ENCODE measurements at places on chromosomes 7 and 10.

DNA sequence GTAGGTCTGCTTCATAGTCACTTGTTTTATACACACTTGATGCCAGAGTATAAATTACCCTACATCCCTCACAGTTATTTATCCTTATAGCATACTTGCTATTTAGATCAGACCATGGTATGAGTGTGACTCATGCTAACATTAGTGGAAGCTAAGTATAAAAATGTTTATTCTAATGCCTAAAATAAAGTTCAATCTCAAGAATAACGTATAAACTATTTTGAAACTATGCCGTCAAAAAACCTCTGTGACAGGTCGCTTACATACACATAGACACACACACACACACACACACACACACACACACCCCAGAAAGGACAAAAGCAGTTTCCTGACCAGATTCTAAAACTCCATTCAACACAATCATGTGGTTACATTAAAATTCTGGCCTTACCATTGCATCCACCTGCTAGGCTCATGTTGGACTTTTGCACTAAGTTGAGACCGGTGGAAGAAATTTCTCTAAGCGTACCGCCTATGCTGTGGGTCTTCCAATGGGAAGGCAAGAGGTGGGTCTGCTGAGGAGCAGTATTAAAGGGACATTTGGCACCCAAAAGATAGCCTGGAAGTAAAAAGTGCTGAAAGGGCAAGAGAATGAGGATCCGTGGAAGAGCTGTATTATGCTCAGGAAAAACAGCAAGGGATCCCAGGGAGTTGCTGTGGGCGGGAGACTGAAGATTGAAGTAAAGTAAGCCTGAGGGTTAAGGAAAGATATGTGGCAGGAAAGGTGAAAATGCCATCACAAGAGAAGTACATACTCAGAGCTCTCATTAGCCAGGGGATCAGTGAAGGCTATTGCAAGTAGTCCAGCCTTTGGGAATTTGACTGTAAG, 5.0 kb downstream of the FOXP2 start:
- no peaks in the 10 kb centered on the region for H3K36me3 ChIP-seq
- DNase-seq, result no peak
- H3K27me3 ChIP-seq, result no peaks in the 10 kb centered on the region
- no peak overlapping the region for H3K4me3 ChIP-seq

DNA sequence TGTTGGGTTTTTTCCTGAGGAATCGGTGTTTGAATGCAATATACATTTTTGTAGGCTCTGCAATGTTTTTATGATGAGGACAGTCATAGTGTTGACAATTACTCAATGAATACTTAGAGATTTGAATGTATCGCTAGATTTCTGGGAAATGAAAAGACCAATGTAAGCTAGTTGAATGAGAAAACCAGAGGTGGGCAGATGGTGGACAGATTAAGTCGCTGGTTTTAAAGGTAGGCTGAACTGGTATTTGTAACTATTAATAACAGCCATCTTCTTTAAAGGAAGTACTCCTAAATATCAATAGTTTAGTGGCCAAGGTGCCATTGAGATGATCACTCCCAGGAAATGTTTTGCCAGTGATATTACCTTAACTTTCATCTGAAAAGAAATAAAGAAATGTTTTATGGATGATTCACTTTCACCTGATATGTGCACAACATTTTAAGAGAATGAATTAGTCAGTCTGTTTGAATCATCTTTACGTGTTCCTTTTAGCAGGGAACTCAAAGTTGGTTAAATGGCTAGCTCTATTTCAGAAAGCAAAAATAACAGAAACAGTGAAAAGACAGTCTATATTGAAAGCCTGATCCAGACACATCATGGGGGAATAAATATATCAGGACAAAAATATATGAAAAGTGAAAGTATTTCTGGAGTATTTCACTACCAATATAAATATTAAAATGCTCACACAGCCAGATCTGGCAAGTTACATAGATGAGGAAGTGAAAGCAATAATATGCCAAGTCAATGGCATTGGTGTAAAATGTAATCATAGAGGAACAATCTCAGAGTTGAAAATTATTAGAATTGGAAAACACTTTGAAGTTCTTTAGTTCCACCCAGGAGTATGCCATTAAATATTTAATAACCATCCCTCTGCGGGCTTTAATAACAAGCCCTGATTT, 20.7 kb downstream of the MET start:
- peaks cover 78% of the 10 kb centered on the region for H3K4me1 ChIP-seq
- H3K4me3 ChIP-seq, result peak overlapping the region; percentile 58
- H3K27ac ChIP-seq, result peak overlapping the region; percentile 84
- H3K27me3 ChIP-seq, result peaks cover 2% of the 10 kb centered on the region

- H3K27ac ChIP-seq, result no peak overlapping the region
- peaks cover 15% of the 10 kb centered on the region for H3K4me1 ChIP-seq
- H3K36me3 ChIP-seq, result no peaks in the 10 kb centered on the region
- no peak for DNase-seq
- no peaks in the 10 kb centered on the region for H3K27me3 ChIP-seq
These were observed 9.8 kb downstream of the USP6NL start for GRCh38 chr10:11601670-11602069.

- no peaks in the 10 kb centered on the region for H3K36me3 ChIP-seq
- no peak for DNase-seq
- H3K4me1 ChIP-seq, result peaks cover 19% of the 10 kb centered on the region
- no peak overlapping the region for H3K27ac ChIP-seq
These were observed 79.0 kb upstream of the PLXNA4 start for GRCh38 chr7:132655131-132655727.

DNA sequence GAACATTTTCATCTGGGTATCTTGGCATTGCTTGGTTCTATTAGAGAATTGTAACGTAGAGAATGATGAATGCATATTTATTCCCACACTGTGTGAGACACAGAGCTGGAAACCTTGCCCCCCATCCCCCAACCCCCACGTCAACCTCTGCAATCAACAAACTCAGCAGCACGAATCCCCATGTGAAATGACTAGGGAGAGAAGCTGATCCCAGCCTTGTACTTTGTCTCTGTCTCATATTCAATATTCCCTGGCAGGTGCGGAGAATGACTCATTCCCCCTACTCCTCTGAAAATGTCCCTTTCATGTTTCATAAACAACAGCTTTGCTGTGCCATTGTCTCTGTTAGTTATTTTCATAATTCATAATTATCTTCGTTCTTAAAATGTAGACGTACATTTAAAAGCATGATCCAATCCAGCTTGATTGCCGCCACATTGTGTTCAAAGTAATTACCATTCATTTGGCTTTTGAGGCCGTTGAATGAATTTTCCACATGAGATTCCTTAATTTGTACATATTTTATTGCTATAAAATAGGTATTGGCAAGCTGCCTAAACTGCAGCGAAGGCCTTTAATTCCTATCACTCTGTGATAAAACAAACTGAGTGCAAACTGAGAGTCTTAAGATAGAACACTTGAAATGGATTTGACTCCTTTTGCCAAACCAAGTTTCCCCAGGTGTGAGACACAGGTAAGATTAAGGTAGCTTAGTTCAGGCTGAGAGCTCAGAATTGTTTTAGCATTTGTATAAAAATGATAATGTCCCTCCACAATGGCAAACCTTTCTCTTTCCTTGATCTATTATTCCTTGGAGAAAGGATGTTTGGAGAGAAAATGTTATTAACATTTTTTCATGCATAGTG, 920.2 kb downstream of the TYW1 start:
- no peaks in the 10 kb centered on the region for H3K4me1 ChIP-seq
- no peak overlapping the region for H3K4me3 ChIP-seq
- H3K27ac ChIP-seq, result no peak overlapping the region
- DNase-seq, result no peak

- peaks cover 38% of the 10 kb centered on the region for H3K4me1 ChIP-seq
- no peak overlapping the region for H3K27ac ChIP-seq
- no peak overlapping the region for H3K4me3 ChIP-seq
- no peaks in the 10 kb centered on the region for H3K27me3 ChIP-seq
These were observed 201.4 kb downstream of the PTEN start for GRCh38 chr10:88064608-88065382.
